ENCODE measurements at places on chromosomes 6 and 20.
A peak's percentile ranks its signal among the peaks of the same experiment; 100 is the strongest.

- no peak for DNase-seq
Observed at GRCh38 chr20:51966296-51966971, 164.1 kb upstream of the SALL4 start.

DNA sequence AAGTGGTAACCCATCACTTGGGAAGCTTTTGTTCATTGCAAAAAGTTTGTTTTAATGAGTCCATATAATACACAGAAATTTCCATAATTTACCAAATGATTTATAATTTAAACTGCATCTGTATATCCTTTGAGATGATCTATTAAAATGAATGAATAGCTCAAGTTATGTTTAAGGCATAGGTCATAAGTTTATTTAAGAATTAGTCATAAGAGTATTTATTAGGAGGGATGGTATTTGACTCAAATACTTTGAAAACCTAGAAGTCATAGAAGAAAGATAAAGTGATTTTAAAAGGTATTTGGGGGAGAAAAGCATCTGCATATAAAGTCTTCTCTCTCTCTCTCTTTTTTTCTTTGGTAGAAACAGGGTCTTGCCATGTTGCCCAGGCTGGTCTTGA is 388.5 kb downstream of the CDKAL1 start:
- no peak for DNase-seq

GRCh38 chr6:78770765-78771164 is 96.6 kb upstream of the IRAK1BP1 start:
- DNase-seq, result no peak

DNA sequence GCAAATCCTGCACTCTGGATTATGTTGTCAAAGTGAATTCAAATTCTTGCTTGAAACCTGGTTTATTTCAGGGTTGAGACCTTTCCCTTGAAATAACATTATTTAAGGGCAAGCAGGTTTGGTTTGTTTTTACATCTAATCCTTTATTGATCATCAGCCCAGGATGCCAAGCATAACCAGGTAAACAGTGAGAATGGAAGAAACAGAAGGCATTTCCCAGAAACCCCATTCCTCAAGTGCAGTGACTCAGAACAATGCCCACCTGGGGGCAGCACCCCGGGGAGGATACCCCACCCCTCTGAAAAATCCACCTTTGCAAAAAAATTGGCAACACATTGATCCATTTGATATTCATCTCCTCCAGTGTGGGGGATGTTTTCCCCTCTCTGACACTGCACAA is 32.5 kb downstream of the POFUT1 start:
- no peak for DNase-seq

DNA sequence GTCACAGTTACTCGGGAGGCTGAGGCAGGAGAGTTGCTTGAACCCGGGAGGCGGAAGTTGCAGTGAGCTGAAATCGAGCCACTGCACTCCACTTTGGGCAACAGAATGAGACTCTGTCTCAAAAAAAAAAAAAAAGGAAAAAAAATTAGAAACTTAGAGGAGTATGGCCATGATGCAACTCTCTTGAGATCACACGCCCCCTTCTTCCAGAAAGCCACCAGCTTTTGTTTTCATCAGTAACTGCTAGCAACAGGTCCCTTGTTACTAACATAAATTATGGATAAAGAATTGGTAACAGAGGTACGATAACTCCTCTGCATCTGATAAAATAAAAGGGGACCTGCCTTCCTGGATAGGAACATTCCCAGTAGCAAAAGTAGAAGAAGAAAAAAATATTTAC is 308.2 kb downstream of the CD83 start:
- DNase-seq, result no peak

DNA sequence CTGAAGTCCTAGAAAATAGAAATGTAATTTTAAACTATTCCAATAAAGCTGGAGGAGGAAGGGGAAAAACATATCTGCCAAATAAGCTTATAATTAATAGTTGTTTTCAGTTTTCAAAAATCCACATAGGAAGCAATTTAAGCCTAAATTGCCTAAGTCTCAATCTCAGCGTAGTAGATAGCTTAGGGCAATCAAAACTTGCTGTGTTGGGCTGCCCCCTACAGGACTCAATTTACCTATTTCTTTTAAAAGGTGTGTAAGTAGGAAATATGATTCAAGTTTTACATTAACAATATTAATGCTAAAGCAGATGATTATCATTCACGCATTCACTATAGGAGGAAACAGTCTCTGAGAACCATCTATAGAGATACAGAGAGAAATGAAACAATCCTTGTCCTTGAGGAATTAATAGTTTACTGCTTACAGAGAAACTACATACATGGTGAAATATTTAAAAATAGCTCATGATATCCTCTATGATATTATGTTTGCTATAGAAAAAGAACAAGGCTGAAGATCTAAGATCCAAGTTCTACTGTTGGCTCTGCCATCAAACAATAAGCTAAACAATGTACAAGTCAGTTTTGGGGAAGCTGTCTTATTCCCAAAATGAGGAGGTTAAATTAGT is 102.1 kb downstream of the ATG5 start:
- DNase-seq, result peak; percentile 53

DNA sequence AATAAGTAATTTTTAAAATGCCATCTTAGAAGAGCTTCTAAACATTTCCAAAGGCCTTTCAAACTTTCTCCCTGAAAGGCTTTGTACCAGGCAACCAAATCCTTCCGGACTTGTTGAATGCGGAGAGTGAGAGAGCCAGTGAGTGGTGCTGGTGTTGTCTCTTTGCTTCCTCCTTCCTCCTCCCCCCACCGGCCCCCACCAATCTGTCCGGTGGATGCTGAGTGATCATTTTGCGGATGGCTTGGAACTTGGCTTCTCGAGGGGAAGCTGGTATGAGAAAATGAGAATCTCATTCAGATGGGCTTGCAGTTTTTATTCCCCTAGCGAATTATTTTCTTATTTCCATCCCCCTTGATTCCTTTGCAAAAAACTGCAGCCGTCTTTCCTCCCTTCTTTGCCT is 97.3 kb downstream of the ANKRD60 start:
- no peak for DNase-seq

DNA sequence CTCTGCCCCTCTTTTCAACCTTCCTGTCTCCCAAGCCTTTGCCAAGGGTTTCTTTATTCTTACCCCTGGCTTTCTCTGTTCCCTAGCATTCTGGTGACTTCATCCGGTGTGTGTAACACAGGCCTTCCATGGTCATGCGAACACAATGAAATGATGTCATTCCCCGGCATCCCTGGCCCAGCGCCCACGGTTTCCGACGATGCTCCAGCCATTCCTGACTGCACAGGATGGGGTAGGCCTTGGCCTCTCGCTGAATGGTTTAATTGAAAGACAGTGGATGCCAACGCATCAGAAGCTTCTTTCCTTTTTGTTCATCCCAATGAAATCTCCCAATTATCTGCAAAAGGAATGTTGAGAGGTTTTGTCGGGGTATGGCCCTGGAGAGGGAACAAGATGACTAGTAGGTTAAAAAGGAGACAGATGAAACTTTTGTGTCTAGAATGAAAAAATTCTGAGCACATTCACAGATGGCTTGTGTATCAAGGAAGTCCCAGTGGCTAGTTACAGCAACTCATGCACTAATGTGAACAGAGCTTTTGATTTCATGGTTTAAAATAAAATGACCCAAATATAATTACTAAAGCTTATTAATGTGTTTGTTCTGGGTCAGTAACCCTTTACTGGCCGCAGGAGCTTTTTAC is 655.0 kb downstream of the QKI start:
- DNase-seq, result no peak

Data from right renal cortex interstitium (tissue), 3 donors.